ENCODE measurements at places on chromosomes 3 and 15.

- DNase-seq = no peak
Measured at GRCh38 chr3:123395235-123395634, 53.7 kb downstream of the ADCY5 start.

DNA sequence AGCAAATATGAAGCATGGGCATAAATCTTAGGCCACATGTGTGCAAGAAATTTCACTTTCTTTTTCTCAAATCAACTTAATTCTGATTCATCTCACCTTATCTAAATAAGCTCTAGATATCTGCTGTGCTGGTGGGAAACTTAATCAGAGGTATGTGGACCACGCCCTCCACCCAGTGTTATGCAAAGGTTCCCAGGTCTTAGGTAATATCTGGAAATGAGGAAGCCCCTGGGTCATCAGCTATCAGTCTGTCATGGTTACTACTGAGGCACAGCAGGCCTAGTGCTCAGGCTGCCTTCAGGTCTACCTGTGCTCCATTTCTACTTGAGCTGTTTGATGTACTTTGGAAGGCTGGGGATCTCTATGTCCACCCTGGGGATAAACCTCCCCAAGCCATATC, 134.4 kb upstream of the KCNH8 start:
- no peak for DNase-seq

DNA sequence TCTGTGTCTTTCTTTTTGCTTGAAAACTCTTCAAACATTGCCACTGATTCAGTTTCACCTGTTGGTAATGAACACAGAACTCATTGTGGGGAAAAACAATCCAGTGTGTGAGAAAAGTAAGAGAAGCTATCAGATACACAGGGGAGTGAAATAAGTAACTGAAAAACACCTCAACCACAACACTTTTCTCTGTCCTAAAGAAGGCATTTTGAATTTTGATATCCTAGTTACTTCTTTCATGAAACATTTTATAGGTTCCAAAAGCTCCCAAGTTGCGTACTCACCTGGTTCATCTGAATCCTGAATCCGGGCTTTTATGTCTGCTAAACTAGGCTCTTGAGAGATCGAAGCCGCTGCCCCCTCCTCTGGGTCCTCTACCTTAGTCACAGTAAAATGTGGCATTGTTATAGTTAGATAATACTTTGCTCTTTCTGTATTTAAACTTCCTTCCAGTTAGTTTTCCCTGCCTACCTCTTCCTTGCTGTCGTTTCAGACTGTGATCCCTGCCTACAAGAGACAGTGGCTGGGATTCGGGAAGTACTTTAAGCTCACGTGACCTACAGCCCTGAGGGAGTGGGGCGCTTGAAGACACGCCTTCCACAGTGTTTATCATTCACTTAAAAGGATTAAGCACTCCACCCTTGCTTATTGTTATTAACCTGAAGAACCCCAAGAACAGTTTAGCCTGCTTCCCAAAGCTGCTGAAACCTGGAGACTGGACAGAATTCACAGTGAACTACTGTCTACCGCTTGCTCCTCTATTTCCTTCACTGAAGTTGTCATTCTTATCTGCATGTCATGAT, 19.1 kb downstream of the SLC12A6 start:
- DNase-seq = no peak

DNA sequence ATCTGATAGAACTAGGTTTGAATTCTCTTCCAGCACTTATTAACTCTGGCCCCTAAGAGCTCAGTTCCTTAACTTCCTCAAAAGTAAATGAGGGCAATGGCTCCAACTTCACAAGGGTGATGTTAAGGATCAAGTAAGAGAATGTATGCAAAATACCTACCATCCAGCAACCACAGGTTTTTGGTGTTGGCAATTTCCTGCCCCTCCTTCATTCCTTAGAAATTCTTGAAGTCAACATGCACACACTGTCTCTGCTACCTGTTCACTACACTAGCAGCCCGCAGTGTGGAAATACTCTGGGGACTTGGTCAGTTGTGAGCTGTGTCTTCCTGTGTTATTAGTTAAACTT, 5.0 kb downstream of the ZBED2 start:
- no peak for DNase-seq

DNA sequence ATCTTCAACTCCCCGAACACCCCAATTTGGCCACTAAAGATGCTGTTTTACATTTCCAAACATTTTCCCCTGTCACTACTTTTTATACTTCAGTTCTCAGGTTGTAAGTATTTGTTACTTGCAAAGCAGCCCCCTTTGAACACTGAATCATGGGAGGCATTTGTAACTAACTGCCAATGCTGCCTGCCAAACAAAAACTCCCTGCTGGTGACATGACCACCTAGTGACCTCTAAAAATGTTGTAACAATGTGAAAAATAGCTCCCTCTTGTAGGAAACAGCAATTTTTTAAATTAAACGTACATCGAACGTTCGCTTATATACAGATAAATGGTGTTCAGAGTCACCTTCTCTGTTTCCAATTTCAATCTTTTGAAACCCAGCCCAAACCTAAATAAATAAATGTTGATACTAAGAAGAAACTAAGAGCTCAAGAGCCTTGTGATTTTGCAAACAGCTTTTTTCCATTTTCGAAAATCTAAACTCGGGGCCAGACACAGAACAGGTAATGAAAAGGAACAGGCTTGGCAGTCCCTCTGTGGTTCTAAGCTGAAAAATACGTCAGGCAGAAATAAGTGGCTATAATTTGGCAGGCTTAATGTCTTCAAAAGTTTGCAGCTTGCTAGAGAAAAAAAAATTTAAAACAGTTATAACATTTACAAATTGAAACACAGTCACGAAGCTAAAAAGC, 268.6 kb upstream of the WNT5A start:
- DNase-seq = no peak

GRCh38 chr15:95718441-95718840, 612.1 kb upstream of the NR2F2 start:
- no peak for DNase-seq

GRCh38 chr15:101225658-101226057, 26.2 kb downstream of the CHSY1 start:
- DNase-seq = no peak

Measured in memory B cell (primary cell).